ENCODE measurements at places on chromosomes 4 and X. TPM values are rescaled to one million over a fixed set of nuclear protein-coding genes. Genes with fewer than 3 reads are reported as not detected.

Gene LANCL3
- 2.5 TPM for total RNA-seq

Gene GUCY1B1
- not detected for total RNA-seq

Gene TLR3
- 1.8 TPM for total RNA-seq

Gene LRP2BP
- total RNA-seq, result not detected

Gene HPGDS
- not detected for total RNA-seq

All from A673 (cell line).